ENCODE measurements at places on chromosomes 12 and 14.

GRCh38 chr12:107610021-107610859, 75.4 kb upstream of the PWP1 start:
- no peak for DNase-seq

DNA sequence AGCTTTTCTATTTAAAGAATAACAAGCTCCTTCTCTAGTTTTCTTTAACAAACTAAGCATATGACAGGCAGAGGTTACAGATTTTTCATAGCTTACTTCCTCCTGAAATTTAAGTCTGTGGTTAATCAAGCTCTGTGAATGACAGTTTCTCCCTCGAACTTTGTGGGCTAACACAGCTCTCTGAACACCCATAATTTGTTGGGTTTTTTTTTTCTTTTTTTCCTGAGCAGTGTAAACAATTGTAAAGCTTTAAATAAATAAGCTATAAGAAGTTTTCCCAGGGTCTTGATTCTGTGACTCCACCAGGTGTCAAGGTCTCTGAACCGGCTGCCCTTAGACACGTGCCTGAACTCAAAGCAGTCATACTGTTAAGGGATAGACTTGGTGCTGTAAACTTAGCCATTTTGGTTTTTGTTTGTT, 128.1 kb upstream of the AMIGO2 start:
- no peak for DNase-seq

DNA sequence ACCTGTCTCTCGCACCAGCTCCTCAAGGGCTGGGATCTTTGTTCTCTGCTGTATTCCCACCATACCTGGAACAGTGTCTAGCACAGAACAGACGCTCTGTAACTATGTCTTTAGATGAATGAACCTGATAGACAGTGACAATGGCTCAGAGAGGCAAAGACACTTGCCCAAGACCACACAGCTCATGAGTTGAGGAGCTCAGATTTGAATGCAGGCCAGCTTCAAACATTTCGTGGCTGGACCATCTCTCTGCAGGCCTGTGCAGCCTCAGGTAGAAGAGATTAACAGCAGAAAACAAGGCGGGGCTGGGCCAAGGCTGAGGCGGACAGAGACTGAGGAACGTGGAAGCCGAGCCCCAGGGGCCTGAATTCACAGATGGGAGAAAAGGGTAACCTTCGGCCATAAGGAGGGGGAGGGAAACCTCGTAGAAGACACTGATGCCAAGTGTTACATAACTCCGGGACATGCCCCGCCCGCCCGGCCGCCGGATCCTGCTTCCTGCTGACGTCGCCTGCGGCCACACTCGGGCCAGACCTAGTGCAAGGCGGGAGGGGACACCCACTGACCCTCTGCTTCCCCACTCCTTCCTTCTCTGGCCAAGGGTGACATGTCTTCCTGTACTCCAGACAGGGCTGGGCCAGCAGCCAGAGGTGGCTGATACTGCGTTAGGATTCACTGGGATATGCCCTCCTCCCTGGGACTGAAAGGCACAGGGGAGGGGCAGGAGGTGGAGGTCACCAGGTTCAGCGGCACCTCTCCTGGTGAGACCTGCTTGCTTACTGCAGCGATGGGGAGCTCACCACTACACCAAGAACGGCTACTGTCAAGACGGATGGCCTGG, 86.8 kb downstream of the RFLNA start:
- no peak for DNase-seq

DNA sequence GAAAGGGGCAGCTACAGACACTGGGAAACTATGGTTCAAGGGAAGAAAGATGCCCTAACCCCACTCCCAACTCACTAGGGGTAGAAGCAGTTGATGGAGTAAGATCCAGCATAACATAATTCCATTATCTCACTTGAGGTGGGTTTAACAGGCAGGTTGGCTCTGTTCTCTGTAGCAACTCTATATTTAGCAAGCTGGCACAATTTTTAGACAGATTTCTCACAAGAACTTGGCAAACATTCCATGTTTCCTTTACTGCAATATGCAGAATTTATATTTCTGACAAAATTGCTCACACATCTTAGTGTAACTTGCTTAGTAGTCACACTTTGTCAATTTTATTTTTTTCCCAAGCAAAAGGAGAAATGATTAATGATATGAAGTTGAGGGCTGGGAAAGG, 475.4 kb downstream of the RMST start:
- DNase-seq: no peak

- DNase-seq: no peak
Observed at GRCh38 chr14:99679543-99679942, 4.6 kb upstream of the CYP46A1 start.

GRCh38 chr12:80293759-80294158, 150.3 kb upstream of the PTPRQ start:
- peak; percentile 91 for DNase-seq

DNA sequence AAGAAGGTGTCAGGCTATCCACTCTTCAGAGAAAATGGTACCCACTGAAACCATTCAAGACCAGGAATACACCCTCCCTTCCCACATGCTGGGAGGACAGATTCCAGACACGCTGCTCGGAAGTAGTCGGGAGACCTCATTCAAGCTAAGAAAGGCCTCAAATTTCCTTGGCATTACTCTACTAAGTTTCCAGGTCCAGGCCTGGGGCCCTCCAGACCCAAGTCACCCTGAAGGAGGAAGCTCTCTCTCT, 27.1 kb upstream of the RPLP0 start:
- DNase-seq: no peak

DNA sequence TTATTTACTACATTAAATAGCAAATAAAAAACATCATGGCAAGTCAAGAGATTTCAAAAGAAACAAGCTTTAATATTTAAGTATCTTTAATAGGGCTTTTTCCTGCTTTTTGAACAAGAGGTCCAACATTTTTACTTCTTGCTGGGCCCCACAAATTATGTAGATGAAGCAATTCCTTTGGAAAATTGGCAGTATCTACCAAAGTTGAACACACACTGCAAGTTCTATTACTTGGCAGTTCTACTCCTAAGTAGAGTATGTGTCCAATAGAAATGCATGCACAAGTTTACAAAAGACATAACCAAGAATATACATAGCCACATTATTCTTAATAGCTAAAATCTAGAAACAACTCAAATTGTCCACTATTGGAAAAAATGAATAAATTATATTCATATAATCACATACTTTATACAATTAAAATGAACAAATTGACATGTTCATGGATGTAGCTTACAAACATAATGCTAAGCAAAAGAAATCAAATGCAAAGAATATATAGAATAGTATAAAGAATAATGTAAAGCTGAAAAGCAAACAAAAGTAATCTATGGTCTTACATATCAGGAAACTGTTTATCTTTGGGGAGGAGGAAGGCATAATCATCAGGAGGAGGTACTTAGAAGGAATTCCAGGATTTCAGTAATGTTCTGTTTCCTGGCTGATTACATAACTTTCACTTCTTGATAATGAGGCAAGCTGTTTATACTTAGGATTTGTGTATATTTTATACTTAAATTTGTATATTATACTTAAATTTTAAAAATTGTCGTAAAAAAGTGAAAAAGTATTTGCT, 6.5 kb upstream of the TMBIM4 start:
- DNase-seq: no peak

DNA sequence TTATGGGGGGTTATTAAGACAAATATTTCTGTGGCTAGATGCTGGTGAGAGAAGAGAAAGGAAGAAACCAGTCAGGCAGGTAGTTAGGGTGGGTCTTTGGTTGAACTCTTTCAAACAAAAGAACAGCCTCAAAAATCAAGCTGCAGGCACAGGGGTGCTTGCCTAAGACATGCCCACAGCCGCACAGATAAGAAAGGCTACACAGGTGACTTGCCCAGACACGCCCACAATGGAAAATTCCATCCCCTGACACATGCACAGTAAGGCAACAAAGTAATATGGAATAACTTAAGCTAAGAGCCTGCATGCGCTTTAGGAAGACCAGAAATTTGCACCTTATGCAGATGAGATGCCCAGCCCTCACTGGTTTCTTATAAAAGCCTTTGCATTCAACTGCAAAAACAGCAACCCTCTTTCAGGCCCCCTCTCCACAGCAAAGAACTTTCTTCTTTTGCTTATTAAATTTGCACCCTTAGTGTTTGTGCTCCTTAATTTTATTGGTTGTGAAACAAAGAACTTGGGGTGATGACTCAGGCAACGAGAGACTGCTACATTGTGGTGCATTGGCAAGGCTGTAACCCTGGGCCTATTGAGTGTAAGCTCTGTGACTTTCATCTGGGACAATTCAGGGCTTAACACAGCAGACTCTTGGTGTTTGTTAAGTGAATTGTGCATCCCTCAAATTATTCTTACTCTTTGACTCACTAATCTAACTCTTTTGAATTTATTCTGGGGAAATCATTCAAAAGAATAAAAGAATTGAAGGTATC, 149.4 kb downstream of the RPAP3 start:
- no peak for DNase-seq

- DNase-seq: peak; percentile 98
Observed at GRCh38 chr14:100673085-100673806, 53.4 kb upstream of the DLK1 start.

- no peak for DNase-seq
Observed at GRCh38 chr12:16587110-16587453, 18.9 kb downstream of the LMO3 start.

DNA sequence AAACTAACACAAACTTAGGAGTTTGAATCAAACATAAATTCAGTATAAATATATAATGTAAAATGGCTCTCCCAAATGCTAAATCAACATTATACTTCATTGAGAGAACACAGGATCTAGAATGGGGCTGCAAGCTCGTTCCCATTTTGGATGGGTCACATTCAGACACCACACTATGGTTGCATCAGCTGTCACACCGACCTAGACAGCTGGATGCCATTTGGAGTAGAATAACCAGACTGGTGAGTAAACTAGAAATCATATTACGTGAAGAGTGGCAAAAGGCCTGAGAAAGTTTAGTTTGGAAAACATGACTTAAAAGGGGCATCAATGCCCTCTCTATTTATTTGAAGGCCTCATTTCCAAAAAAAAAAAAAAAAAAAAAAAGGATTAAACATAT, 430.4 kb downstream of the NPAS3 start:
- DNase-seq: no peak

DNA sequence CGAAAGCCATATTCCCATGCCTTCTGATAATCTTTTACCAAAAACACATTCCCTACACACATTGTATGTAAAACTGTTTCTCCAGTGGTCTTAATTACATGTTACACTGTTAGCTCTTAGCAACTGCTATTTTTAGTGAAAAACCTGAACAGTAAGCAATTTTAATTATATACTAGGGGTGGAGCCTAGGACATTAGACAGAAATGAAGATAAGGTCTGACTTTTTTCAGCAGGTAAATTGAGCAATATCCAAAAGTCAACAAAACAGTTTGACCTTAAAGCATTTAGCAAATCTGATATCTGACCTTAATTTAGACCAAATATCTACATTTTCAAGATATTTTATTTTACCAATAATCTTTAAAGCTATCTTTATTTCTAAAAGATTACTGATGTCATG, 60.2 kb downstream of the PDE6H start:
- no peak for DNase-seq

DNA sequence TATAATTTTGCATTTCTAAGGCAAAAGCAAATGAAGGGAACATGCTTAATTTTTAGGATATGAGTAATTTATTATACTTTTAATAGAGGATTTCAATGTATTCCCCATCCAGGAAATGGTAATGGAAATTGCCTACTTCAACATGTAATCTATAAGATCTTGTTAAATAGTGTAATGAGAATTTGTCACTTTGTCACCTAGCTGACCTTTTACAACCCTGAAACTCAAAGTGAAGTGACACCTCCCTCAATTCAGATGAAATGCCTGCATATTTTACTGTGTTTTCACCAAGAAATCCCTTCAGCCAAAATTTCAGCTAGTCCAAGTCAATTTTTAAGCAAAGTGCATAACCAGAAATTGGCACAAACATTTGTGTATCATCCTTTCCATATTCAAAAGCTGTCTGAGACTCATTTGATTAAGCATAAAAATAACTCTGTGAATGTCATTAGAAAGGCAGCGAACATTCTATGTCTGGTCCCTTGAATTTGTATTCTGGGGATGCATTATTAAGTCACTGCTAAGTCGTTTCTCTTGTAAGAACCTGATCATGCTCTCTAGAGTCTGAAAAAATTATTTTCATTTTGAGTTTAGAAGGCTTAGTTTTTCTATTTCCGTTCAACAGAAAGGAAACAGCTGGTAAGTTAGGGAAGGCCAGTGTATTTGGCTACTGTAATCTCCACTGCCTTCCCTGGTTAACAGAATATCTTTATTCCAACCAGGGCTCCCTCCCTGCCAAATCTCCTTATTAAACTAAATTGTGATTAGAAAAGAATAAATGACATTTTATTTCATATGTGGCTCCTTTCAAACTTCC, 100.8 kb downstream of the IGF1 start:
- DNase-seq: no peak

DNA sequence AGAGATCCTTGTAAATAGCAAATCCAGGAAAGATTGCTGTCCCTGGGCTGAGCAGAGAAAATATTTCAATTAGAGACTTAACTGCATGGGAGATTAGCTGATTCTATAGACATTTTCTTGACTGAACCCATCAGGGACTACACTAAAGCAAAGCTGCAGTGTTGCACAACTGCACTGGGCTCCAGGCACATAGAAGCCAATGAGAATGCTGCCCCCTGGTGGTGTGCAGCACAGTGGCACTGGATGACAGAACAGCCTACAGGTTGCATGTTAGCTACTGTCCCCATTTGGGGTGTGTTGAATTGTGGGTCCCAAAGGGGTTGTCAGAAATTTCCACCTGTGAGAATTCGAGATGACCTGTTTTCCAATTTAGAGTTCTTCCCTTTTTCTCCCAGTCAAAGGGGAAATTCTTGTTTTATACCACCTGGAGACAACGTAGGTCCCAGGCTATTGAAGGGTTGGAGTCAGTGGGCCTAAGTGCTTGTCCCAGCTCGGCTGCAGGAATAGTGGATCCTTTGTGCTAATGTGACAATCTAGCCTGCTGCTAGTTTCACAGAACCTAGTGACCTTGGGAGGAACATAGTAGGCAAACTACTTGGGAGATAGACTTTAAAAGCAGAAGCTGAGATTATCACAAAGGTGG, 114.7 kb downstream of the SLC8A3 start:
- DNase-seq: peak; percentile 10

DNA sequence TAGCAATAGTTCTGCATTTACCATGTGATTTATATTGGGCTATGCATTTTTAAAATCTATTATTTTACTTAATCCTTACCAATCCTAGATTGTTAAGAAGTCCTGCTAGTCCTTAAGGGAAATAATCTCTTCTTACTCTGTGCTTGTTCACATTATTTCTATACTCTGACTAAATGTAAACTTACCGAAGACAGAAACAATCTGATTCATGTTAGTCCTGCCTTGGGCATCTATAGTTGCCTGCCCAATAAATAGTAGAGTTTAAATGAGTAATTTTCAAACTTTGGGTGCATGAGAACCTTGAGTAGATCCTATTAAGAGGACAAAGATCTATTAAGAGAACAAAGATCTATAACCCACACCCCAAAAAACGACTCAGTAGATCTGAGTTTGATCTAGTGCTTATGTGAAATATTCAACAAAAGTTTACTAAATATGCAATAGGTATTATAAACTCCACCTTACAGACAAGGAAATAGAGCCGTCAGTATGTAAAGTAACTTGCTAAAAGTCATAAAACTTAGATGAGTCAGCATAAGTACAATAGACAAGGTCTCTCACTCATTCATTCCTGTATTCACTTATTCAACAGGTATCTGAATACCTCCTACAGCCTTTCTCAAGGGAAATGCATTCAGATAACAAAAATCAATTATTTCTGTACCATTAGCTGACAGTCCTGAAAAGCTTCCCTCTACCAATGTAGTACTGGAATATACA, 127.6 kb downstream of the PAWR start:
- no peak for DNase-seq

Measured in NCI-H748 treated with DMSO at 0.1 percent for 48 hours (cell line).